ENCODE measurements at places on chromosomes 2 and 18. TPM values are rescaled to one million over a fixed set of nuclear protein-coding genes. Genes with fewer than 3 reads are reported as not detected.

DRC1 gene
- not detected for total RNA-seq

FAM237A gene
- total RNA-seq, result not detected

EVX2 gene
- total RNA-seq, result not detected

ITM2C gene
- 167 TPM for total RNA-seq

- H3K27me3 ChIP-seq, result no peaks in the 10 kb centered on the region
- H3K4me3 ChIP-seq, result no peak overlapping the region
- no peaks in the 10 kb centered on the region for H3K4me1 ChIP-seq
- no peak overlapping the region for H3K27ac ChIP-seq
- no peaks in the 10 kb centered on the region for H3K36me3 ChIP-seq
- no peak for DNase-seq
Observed at GRCh38 chr2:51291762-51292551, 260.0 kb upstream of the NRXN1 start.

GRCh38 chr2:11997142-11997541 is 250.7 kb downstream of the LPIN1 start:
- no peak for DNase-seq
- H3K27me3 ChIP-seq, result no peaks in the 10 kb centered on the region
- peaks cover 17% of the 10 kb centered on the region for H3K4me1 ChIP-seq

GRCh38 chr2:23698116-23698693 is 228.7 kb downstream of the ATAD2B start:
- no peak overlapping the region for H3K27ac ChIP-seq
- no peak for DNase-seq
- no peaks in the 10 kb centered on the region for H3K4me1 ChIP-seq
- no peak overlapping the region for H3K4me3 ChIP-seq
- H3K36me3 ChIP-seq, result peaks cover 16% of the 10 kb centered on the region

- H3K36me3 ChIP-seq, result peaks cover 2% of the 10 kb centered on the region
- H3K27me3 ChIP-seq, result no peaks in the 10 kb centered on the region
- H3K4me3 ChIP-seq, result no peak overlapping the region
- peaks cover 7% of the 10 kb centered on the region for H3K4me1 ChIP-seq
- no peak overlapping the region for H3K27ac ChIP-seq
Observed at GRCh38 chr2:190512539-190513095, 21.9 kb downstream of the NEMP2 start.

DNA sequence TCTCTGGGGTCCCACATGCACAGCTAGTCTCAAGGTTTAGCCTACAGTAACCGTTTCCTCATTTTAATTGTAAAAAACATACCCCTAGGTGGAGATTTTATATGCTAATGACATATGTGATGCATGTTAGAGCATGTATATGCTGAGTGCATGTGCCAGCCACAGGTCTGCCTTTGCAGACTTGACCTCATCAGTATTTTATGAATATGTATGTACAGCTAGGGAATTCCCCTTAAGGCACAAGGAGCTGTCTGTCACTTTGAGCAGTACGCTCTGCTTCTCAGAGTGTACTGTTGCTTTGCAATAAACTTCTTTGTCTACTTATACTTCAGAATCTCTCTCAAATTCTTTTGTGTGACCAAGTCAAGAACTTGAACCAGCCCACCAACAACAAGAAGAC is 131.2 kb upstream of the ERBB4 start:
- no peaks in the 10 kb centered on the region for H3K36me3 ChIP-seq
- H3K27me3 ChIP-seq, result no peaks in the 10 kb centered on the region
- H3K4me1 ChIP-seq, result no peaks in the 10 kb centered on the region
- H3K27ac ChIP-seq, result no peak overlapping the region

- no peaks in the 10 kb centered on the region for H3K36me3 ChIP-seq
- H3K27ac ChIP-seq, result no peak overlapping the region
- H3K4me3 ChIP-seq, result no peak overlapping the region
- no peak for DNase-seq
- no peaks in the 10 kb centered on the region for H3K27me3 ChIP-seq
Observed at GRCh38 chr18:63878925-63879324, 8.6 kb upstream of the SERPINB2 start.

GRCh38 chr2:45683292-45683691 is 31.8 kb downstream of the PRKCE start:
- no peaks in the 10 kb centered on the region for H3K36me3 ChIP-seq
- peaks cover 6% of the 10 kb centered on the region for H3K4me1 ChIP-seq
- no peak overlapping the region for H3K4me3 ChIP-seq
- no peak for DNase-seq

DNA sequence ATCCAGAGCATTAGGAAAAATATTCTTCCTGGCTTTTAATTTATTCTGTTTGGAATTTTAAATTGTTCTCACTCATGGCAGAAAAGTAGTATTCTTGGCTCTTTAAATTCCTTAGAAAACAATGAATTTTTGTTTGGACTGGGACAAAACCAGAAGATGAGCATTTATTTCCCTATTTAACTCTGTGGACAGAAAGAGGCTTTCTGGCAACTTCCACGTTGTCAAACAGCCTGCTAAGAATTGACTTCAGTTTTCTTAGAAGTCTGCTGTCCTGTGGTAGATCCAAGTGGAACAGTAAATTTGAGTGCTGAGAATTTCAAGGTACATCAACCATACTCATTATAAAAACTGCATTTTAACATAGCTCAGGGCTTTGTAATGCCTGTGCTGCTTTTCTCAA is 83.8 kb downstream of the MGAT5 start:
- no peak for DNase-seq
- peaks cover 25% of the 10 kb centered on the region for H3K4me1 ChIP-seq
- H3K36me3 ChIP-seq, result peaks cover 20% of the 10 kb centered on the region

DNA sequence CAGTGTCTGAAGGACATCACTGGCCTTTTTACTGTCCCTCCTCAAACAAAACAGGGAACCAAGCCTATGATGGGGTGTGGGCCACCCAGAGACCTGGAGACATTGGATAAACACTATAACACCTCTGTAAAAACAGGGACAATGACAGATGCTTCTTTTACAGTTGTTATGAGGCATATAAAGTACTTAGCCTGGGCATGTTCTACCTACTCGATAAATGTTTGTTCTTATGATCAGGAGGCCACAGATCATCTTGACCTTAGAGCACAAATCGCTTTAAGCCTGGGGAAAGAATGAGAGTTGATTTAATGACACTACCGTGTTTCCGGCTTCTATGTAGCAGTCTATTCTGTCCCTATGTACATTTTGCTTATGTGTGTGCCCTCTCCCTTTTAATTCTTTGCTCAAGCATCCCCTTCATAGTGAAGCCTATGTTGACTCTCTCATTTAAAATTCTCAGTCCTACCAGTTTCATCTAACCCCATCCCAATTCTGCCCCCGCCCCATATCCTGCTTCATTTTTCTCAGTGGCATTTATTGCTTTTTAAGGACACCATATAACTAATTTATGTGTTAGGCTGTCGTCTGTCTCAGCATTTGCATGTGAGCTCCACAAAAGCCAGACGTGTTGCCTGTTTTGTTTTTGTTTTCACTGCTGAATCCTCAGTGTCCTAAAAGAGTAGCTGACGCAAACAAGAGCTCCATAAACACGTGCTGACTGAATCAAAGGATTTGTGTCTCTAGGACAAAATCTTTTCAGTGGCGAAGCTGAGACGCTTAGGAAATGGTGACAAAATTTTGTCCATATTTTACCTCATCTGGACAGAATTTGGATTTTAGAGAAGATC is 182.3 kb upstream of the ST6GAL2 start:
- no peak for DNase-seq
- no peak overlapping the region for H3K4me3 ChIP-seq
- no peak overlapping the region for H3K27ac ChIP-seq
- no peaks in the 10 kb centered on the region for H3K36me3 ChIP-seq
- H3K4me1 ChIP-seq, result no peaks in the 10 kb centered on the region

GRCh38 chr2:222989431-222989830 is 62.6 kb upstream of the KCNE4 start:
- H3K4me3 ChIP-seq, result no peak overlapping the region
- no peak for DNase-seq
- H3K36me3 ChIP-seq, result no peaks in the 10 kb centered on the region
- H3K27ac ChIP-seq, result no peak overlapping the region
- H3K27me3 ChIP-seq, result no peaks in the 10 kb centered on the region
- no peaks in the 10 kb centered on the region for H3K4me1 ChIP-seq

GRCh38 chr2:120338015-120338414 is 7.9 kb upstream of the INHBB start:
- H3K27ac ChIP-seq, result no peak overlapping the region
- H3K4me3 ChIP-seq, result no peak overlapping the region
- no peaks in the 10 kb centered on the region for H3K4me1 ChIP-seq
- peaks cover 5% of the 10 kb centered on the region for H3K27me3 ChIP-seq

GRCh38 chr2:67872481-67872880 is 190.3 kb downstream of the C1D start:
- H3K27ac ChIP-seq, result no peak overlapping the region
- DNase-seq, result no peak
- H3K27me3 ChIP-seq, result no peaks in the 10 kb centered on the region
- H3K36me3 ChIP-seq, result no peaks in the 10 kb centered on the region

DNA sequence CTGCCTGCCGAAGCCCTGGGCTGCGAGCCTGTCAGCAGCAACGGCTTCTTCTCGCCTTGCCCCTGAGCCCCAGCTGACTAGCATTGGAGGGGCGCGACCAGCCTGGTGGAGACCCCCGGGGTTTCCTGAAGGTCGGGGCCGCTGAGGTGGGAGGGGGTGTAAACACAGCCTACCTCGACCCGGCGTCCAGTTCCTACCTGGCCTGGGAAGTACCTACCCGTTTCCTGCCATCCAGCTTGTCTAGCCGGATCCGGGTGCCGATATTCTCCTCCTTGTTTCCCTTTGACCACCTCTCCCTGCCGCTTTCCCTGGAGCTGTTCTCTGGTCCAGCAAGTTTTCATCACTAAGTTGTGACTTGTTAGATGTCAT is 511 bp downstream of the MOB4 start:
- DNase-seq, result no peak
- H3K4me3 ChIP-seq, result peak overlapping the region; percentile 99
- H3K36me3 ChIP-seq, result no peaks in the 10 kb centered on the region
- H3K27ac ChIP-seq, result peak overlapping the region; percentile 95
- no peaks in the 10 kb centered on the region for H3K27me3 ChIP-seq

DNA sequence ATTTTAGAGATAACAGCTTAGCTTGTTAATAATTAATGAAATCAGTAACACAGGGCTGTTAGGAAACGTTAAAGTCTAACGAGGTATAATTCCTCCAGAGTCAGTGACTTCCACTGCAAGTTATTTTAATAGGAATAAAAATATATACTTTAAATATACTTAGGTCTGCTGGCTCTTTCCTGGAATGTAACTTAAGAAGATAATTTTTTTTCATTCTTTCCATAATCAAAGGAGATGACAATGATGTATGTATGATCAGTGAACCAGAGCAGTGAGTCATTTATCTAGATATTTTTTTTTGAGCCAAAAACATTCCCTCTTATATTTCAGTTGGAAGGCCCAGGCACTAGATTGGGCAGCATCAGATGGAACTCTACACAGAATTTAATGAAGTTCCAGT is 104.2 kb upstream of the LYPD1 start:
- DNase-seq, result no peak
- no peak overlapping the region for H3K27ac ChIP-seq
- no peaks in the 10 kb centered on the region for H3K4me1 ChIP-seq
- no peak overlapping the region for H3K4me3 ChIP-seq
- no peaks in the 10 kb centered on the region for H3K36me3 ChIP-seq

DNA sequence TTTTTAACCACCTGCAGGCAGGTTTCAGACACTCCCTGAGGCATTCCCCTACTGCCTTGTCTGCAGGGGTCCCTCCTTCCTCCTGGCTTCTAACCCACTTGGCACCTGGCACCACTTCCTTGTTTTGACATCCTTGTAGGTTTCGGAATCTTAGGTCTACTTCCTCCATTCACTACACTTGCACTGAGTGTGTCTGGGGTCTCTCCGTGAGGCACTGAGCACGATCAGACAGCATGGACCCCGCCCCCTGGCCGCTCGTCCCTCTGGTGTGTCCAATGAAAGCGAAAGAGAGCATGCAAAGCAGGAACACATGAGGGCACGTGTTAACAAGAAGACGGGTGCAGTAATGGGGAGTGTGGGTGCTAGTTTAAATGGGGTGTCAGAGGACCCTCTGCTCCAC is 63.8 kb downstream of the HAUS1 start:
- no peaks in the 10 kb centered on the region for H3K36me3 ChIP-seq
- H3K4me3 ChIP-seq, result peak overlapping the region; percentile 37
- DNase-seq, result peak; percentile 84
- no peaks in the 10 kb centered on the region for H3K27me3 ChIP-seq
- H3K27ac ChIP-seq, result no peak overlapping the region

- no peak for DNase-seq
- no peaks in the 10 kb centered on the region for H3K36me3 ChIP-seq
- H3K27me3 ChIP-seq, result no peaks in the 10 kb centered on the region
- no peak overlapping the region for H3K27ac ChIP-seq
Observed at GRCh38 chr2:172128484-172128883, 25.8 kb upstream of the DLX2 start.

- no peaks in the 10 kb centered on the region for H3K4me1 ChIP-seq
- no peak overlapping the region for H3K4me3 ChIP-seq
- no peak for DNase-seq
- H3K36me3 ChIP-seq, result no peaks in the 10 kb centered on the region
- H3K27ac ChIP-seq, result no peak overlapping the region
Observed at GRCh38 chr2:174881678-174882077, 117.4 kb upstream of the CHRNA1 start.

GRCh38 chr2:59786684-59787083 is 766.8 kb downstream of the BCL11A start:
- H3K4me3 ChIP-seq, result no peak overlapping the region
- H3K4me1 ChIP-seq, result no peaks in the 10 kb centered on the region
- H3K27ac ChIP-seq, result no peak overlapping the region
- no peaks in the 10 kb centered on the region for H3K36me3 ChIP-seq

- peaks cover 36% of the 10 kb centered on the region for H3K4me1 ChIP-seq
- H3K27me3 ChIP-seq, result no peaks in the 10 kb centered on the region
- DNase-seq, result peak; percentile 35
- H3K27ac ChIP-seq, result peak overlapping the region; percentile 59
- H3K4me3 ChIP-seq, result no peak overlapping the region
Observed at GRCh38 chr2:120308038-120308910, 37.7 kb upstream of the INHBB start.
